ENCODE measurements at places on chromosomes 3 and 15.

- DNase-seq, result peak; percentile 74
Measured at GRCh38 chr3:37667335-37667734, 194.3 kb upstream of the CTDSPL start.

DNA sequence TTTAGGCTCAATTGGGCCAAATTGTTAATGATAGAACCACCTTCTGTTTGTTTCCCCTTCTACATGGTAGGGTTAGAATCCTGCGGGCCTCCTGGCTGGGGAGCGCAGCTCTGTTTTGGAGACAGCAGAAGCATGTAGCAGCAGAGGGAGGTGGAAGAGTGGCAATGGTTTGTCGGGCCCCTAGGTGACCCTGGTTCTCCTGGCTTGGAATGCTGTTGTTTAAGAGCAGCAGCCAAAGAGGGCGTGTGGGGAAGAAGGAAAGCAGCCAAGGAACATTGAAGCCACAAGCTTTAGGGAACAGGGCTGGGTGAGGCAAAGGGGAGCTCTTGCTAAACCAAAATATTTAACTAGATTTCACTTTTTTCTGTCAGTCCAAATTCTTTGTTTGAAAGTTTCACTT is 213.7 kb upstream of the NR2E3 start:
- peak; percentile 55 for DNase-seq

GRCh38 chr15:37099319-37100108 is 835 bp downstream of the MEIS2 start:
- no peak for DNase-seq

GRCh38 chr3:114449271-114450007 is 155.6 kb downstream of the TIGIT start:
- no peak for DNase-seq
